ENCODE measurements at places on chromosomes 12 and 14.
A peak's percentile ranks its signal among the peaks of the same experiment; 100 is the strongest.

DNA sequence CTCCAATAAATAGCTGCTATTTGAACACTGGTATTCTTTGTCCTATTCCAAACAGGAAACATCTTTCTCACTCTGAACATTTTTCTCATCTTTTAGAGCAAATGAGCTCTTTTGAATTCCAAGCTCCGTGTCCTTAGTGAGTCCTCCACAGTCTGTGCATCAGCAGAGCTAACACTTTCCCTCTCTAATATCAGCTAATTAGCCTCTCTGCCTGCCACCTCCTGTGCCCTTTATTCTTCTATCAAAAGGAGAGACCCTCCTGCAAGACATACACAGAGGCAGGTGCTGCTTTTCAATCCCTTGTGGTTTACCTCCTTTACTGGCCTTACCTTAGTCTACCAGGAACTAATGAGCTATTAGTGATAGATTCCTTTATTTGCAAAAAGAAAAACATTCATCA lies 178.5 kb downstream of the SLC35F4 start:
- DNase-seq, result no peak

GRCh38 chr12:5043589-5044419 lies at the start of gene KCNA5:
KCNA5 (plus strand) TSS chr12:5043879; CDS start chr12:5044148, 269 bp downstream.
- peak; percentile 20 for DNase-seq

DNA sequence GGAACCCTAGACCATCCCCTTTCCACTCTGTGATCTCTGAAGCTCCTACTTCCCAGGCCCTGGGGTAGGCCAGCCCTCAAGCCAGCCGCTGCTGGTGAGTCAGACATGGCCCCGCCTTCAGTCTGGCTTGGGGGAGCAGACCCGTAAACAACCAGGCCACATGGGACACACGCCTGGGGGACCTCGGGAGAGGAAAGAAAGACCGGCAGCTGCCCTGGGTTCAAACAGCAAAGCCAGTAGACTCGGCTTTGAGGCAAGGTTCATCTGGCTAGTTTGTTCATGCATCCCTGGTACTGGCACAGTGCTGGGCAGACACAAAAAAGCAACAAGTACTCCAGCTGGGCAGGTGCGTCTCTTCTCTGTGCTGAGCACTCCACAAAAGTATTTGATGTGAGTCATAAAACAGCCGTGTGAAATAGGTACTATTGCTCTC lies 101.9 kb downstream of the SETD3 start:
- no peak for DNase-seq

DNA sequence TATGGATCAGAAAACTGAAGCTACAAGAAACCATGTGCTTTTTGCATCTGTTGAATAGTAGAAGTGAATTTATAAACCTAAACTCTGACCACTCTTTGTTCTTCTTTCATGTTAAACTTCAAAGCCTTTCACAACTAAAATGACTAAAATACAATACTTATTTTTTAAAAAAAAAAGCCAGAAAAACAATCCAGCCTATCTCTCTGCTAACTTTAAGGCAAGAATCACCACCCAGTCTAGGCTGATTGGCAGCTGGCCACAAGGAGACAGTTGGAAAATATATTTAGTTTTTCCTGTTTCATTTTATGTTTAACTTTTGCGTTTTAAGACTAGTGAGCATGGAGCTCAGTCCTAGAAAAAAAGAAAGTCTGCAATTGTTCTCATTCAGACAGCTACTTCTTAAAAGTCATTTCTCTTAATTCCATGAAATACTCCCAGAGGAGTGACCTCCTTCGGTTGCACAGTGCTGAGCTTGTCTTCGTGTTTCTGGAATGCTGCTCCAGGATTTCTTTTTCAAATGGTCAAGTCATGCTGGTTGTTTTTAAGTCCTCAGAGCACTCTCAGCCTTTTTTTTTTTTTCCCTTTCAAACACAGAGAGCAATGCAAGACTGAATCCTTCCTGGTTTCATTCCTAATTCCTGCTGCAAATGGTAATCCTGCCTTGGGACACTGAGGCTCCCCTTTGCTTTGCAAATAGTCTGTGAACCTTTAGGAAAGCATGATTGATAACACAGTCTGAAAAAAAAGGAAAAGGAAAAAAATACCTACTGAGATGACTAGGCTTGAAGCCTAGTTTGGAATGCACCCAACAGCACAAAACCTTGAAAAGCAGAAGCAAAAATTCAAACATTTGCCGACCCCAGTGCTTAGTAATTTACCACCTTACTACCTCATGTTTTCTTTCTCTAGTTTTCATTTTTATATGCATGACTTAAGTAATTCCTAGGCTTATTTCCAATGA lies 233.3 kb upstream of the DAAM1 start:
- DNase-seq, result peak; percentile 90

DNA sequence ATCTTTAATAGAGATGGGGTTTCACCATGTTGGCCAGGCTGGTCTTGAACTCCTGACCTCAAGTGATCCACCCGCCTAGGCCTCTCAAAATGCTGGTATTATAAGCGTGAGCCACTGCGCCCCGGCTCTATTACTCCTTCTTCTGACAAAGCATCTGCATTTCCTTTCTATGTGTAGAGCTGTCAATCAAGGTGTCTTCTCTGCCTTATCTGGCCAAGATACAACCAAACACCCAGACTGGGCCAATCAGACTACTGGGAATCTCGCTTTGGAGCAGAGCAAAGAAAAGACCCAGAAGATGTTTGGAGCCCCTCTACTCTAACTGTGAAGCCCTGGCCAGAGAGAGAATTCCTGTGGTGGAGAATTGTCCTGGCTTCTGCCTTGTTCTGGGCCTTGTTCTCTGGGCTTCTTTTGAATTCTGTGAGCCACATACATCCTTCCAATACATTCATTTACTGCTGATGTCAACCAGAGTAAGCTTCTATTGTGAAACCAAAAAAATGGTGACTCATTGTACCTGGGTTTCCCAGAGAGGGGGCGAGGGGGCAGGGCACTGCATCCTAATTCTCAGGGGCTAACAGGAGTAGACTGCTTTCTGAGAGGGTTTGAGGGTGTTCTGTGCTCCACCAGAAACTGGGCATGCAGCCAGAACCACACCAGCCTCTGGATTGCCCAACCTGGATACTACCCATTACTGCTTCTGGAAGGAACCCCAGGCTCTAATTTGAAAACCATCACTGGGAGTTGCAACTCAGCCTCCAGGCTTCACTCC lies 18.8 kb upstream of the FLVCR2 start:
- no peak for DNase-seq

DNA sequence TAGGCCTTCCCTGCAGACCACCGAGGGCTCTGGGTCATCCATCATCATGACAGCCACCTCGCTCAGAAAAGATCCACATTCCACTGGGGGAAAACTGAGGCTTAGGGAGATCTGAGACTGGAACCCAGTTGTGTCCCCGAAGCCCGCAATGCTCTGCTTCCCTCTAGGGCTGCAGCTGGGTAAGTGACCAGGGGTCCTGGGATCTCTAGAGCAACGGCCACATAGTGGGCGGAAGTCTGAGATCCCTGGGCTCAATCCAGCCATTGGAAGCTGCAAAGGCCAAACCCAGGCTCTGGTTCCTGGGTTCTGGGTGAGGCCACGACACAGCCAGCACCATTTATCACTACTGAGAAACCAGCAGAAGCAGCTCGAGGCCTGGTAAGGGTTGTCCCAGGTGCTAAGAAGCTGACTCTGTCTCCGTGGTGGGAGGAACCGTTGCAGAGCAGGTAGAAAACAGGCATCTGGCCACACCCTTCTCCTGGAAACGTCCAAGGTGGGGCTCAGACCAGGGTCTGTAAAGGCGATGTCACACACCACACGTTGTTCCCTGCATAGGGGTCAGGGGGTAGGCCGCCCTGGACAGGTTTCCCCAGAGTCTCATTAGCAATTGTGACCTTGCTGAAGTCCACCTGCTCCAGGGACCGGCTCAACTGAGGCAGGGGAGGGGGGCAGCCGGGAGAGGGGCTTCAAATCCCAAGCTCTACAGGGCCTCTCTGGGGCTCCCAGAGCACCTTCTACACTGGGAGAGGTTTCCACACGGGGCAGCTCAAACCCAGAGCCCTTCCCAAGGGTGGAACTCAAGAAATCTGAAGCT lies 38.6 kb downstream of the BCL11B start:
- DNase-seq, result no peak

DNA sequence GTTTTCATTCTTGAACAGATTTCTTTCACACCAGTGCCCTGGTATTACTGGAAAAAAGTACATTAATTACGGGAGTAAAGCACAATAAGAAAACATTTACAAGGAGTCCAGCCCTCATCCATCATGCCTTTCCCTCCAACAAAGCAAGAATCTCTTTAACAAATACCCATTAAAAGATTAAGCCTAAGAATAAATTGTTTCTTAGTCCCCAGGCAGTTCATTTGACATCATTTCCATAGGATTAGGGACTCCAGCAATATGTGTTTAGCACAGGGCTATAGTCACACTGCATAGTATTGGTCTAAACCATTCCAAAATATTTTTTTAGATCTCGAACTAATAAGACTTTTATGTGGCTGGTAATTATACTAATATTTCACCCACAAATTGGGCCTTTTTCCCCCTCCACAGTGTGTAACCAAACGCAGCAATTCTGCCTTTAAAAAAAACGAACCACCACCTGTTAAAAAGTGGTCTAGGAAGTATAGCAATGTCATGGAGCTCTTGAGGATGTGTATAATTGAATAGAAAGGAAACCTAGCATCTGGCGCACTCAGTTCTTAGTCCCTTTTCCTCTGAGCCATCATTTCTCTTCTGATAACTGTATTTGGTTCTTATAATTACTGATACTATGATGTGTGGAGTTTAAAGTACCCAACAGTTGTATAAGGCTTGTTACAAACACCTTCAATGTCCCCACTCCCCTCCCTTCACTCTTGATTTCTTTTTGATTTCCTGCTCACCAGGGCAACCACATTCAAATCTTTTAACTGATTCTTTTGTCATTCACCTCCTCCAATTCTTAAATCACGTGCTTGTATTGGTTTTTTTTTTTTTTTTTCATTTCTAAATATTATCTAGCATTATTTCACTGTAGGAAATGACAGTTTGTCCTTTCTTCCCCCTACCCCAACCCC lies 138.7 kb downstream of the ETV6 start:
- DNase-seq, result no peak

- no peak for DNase-seq
These were observed 52.1 kb downstream of the DERA start for GRCh38 chr12:15963271-15963670.

GRCh38 chr12:57622293-57623245 lies 10.4 kb downstream of the B4GALNT1 start:
- no peak for DNase-seq

GRCh38 chr12:47838286-47838931 lies 18.7 kb upstream of the HDAC7 start:
- no peak for DNase-seq

DNA sequence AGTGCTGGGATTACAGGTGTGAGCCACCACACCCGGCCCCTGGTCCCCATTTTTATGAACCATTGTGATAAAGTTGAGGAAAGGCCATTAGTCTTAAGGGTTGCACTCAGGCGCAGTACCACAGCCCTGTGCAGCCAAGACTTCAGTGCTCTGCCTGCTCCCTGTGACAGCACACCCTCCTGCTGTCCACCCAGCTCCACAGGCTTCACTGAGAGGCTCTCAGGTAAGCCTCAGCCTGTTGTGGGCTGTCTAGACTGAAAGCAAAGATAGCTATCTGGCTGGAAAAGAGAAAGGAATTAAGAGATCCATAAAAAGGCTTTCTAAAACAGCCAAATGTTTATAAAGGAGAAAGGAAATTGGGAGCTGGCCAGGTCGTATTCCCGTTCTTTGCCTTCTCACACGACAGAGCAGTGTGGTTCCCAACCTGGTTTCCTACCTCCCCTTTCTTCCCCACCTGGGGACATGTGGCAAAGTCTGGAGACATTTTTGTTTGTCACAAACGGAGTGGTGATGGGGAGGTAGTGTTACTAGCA lies 19.1 kb upstream of the DNM1L start:
- DNase-seq, result no peak

DNA sequence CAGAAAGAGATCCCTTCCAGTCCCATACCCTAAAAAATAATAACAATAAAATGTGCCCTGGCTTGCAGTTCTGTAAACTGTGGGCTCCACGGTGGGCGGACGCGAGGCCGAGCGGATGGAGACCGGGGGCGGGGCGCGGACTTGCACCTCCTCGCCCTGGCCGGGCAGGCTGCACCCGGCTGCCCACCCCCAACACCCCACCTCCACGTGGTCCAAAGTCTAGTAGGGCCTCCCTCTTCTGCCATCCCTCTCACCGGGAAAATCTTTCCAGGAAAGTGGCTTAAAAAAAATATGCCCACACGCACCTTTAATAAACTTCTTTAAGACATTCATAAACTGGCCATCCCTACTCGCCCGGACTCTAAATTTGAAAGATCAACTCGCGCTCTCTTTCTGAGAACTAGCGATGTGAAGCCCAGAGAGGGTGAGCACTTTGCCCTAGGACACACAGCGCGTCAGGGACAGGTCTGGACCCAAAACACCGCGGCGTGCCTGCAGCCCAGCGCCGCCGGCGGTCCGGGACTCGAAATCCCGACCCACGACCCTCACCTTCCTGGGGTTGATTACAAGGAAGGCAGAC lies 1.9 kb upstream of the BCL11B start:
- DNase-seq, result no peak

DNA sequence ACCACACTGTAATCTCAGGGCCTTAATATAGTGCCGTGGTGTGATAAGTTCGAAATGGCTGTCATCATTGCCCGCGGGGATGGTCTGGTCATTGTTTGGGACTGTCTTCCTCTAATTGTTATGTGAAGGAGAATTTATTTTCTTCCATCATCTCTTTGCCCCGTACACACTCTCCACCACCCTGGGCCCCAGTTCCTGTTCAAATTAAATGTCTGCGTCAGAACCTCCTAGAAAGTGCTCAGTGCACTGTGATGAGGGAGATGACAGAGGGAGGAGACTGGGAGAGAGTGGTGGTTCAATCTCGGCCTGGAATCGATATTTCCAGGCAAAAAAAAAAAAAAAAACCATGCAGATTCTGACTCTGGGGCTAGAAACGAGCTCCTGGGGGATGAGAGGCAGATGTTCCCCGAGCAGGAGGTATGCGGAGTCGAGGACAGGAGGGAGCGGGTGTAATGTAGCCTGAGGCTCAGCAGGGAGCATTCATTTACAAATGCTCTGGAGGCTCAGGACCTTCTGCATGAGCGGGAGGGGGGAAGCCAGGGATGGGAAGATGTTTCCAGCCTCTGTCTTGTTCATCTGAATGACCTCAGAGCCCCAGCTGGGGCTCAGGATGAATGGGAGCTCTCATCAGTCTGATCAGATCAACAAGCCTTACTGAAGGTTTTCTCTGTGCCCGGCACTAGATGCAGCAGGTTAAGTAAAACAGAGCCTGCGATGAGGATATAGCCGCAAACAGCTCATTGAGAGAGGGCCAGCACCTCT lies 219.5 kb downstream of the TBX5 start:
- no peak for DNase-seq

GRCh38 chr14:102608064-102608446 lies 15.6 kb downstream of the RCOR1 start:
- no peak for DNase-seq

DNA sequence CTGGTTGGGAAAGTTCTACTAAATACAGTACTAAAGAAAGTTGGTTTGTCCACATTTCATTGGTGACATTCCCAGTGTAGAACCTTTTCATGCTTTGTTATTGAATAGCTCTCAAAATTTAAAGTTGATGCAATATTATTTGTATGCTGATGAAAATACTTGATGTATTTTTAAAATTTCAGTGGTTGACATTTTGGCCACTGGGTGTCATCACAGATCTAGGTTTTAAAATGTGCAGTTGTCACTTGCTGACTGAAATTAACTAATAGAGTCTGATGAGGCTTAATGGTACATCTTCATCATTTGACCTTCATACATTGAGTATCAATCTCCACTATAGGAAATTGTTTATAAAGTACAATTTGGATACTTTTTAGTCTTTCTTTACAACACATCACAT lies 37.1 kb downstream of the CMAS start:
- DNase-seq, result peak; percentile 35
